Stimulated activated CD8-positive, alpha-beta memory T cell treated with anti-CD3 and anti-CD28 coated beads, Interleukin-12 subunit alpha, Interleukin-12 subunit beta, amount 100 ng/mL, for 1 hour (primary cell): ENCODE measurements at places on chromosomes 6 and 20.
A peak's percentile ranks its signal among the peaks of the same experiment; 100 is the strongest.

GRCh38 chr6:73368675-73369074 is 1.0 kb downstream of the OOEP start:
- DNase-seq = no peak

DNA sequence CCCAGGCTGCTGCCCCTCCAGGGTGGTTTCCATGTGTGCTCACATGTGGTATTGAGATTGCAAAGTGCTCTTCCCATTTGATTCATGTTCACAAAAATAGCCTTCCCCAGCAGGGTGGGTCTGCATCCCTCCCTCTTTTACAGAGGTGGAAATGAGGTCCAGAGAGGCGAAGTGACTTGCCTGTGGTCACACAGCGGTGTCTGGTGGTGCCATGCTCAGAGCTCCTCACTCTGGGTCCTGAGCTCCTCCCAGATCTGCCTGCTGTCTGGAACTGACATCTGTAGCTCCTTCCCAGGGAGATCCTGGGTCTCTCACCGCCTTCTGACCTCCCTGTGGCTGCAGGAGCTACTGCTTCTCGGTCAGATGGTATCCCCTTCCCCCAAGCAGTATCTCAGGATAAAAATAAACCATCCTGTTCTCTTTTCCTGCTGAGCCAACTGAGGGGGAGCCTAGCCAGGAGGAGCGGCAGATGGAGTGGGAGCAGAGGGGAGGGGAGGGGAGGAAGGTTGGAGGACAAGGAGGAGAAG is 11.9 kb downstream of the CD40 start:
- no peak for DNase-seq

DNA sequence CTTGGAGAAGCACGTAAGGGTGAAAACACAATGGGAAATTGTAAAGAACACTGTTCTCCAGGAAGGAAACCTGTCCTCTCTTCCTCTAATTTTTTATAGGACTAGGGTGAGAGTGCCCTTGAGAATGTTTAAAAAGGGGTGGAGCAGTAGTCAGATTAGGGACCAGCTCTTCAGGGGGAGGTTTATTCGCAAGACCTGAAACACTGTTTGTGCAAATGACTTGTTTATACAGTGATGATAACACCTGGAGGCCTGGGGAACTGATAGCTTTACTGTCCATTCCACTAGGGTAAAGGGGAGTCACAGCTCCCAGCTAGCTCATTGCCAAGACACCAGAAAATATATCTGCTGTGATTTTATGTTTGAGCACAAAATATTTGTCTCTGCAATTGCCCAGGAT is 8.1 kb upstream of the FUT9 start:
- no peak for DNase-seq

GRCh38 chr6:7445885-7446461 is 56.4 kb downstream of the RIOK1 start:
- DNase-seq = no peak

DNA sequence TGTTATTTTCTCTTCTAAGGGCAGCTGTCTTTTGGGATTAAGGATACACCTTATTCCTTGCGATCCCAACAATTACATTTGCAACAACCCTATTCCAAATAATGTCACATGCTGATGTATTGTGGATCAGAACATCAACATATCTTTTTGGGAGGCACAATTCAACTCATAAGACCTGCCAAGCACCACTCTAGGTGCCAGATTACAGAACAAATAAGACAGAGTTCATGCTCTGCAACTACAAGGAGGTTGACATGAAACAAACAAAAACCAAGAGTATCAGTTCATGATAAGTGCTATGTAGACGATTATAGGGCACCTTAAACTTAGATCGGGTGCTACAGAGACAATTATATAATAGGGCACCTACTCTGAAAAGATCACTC is 203.2 kb upstream of the SGK1 start:
- no peak for DNase-seq

DNA sequence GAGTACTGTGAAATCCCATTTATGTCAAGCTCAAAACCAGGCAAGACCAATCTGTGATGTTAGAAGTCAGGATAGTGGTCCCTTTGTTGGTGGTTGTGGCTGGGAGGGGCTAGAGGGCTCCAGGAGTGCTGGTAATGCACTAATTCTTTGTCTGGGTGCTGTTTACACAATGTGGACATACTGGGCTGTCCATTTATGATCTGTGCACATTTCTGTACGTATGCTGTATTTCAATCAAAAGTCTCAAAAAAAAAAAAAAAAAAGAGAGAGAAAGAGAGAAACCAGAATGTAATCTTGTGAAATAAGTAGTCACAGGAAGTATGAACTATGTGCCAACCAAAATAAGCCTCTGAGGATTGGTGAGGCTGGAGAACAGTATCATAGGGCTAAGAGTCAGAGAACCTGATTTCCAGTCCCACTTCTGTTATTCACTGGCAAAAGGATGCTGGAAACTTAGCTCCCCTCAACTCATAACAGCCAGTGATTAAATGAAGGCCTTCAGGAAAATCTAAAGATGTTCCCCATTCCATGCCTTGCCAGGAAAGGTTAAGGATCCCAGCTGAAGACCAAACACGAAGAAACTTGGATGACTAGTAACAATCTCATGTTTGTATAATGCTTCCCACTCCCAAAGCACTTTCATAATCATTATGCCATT is 19.6 kb upstream of the TRAM2 start:
- no peak for DNase-seq

DNA sequence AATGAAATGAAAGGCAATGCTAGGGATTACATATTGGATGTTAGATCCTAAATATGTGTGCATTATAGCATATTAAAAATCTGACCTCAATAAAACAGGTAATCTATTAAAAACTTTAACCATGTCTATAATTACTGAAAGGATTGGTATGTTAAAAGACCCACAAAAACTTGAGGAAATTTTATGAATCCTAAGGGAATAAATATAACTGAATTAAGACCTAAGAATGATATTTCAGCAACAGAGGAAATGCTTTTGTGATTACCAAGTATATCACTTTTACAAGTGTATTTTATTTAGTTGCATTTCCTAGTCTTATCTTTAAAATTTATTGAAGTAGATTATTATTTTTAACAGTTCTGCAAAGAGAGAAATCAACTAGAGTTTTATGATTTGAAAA is 571.5 kb downstream of the HDGFL1 start:
- no peak for DNase-seq

DNA sequence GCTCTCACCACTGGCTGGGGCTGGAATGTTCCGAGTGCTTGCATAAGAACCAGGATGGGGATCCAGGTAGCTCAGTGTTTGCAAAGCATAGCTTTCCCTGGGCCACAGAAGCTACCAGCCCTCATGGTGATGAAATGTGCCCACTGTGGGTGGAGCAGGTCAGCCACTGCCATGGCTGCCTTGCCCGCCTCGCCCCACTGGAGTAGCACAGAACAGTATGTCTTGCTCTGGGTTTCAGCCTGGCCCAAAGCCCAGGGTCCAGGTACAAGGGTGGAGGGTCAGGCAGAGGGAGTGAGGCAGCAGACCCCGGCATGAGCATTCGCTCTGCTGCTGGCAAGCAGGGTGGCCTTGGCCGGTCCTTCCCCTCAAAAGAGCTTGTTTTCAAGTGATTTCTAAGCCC is 34.7 kb downstream of the KCNK17 start:
- DNase-seq = no peak

- no peak for DNase-seq
Observed at GRCh38 chr6:30554962-30555815, 1.1 kb downstream of the GNL1 start.

DNA sequence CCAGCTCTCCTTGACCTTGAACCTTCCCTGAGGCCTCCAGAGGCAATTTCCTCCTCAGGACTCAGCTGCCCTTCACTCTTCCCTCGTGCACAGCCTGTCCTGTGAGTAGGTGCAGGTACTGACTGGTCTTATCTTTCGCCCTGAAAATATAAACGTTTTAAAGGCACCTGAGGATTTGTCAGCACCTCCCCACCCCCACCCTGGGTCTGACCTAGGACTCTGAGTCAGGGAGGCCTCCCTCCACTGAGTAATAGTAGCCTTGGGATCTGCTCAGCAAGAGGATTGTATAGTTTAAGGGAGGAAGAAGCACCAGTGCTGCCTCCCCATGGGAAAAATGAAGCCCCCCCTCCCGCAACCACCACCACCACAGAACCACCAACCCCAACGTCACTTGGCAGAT is 54.6 kb downstream of the PPARD start:
- no peak for DNase-seq

DNA sequence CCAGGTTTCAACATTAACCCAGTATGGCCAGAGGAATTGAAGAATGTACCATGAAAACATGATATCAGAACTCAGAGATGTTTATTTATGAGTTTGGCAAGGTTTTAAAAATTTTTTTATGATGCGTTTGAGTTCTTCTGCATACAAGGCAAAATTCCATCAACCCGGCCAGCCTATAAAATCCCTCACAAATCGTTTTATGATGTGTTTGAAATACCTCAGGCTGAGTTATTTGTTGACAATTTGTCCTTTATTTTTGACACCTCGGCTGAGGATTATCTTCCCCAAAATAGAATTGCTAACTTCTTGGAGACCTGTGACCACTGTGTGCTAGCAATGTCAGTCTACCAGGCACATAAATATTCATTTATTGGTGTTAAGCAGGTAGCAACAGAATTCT is 91.9 kb upstream of the SLC24A3 start:
- no peak for DNase-seq

DNA sequence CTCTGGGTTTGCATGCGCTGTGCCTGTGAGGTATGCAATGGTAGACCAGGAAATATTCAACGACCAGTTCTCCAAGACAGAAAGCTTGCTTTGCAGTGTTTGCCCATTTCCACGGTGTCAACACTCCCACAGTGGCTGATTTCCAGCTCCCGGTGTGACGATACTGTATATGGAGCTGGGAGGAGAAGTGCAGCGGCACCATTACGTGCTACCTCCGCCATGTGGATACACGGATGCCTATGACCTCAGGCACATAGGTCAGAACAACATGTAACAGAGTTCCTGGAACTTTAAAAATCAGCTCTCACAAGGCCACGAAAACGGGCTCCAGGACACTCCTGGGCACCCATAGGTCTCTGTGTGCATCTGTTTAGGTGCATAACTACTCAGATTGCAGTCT is 51.1 kb downstream of the NFATC2 start:
- no peak for DNase-seq

- peak; percentile 63 for DNase-seq
Observed at GRCh38 chr6:158819213-158819976, at the start of gene EZR. TSS of gene EZR (minus strand) at chr6:158819368. CDS start at chr6:158818093, 1,275 bp downstream.

DNA sequence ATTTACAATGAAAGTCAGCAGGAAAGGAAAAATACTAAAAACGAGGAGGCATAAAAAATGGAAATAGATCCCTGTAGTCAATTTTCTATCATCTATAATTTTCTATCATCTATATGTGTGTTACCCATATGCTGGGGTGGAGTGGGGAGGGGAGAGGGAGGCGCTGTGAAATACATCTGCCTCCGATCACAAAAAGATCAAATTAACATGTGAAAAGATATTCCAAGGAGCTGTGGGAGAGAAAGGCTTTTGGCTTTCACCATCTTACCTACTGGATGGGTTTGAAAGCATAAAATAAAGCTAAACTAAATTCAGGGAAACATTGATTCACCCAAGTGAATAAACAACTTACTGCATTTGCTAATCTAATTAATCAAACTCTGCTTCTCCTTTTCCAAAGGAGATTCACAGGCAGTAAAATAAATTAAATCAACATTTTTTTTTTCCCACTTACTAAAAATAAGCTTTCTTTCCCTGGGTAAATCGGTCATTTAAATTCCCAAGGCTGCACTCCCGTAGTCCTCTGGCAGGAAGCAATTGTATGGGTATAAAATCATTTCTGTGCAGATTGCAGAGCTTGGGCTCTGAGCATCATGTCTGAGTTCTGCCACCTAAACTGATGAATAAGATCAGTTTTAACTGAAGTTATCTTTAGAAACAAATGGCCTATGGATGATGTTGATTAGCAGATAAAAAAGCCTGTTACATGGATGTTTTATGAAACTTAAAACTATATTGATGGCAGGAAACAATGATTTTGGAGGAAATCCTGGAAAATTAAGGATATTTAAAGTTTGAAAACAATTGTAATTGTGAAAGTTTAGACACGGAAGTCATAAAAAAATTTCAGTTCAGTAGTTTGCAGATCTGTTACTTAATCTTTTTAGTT is 147.9 kb downstream of the SOX4 start:
- DNase-seq = no peak

DNA sequence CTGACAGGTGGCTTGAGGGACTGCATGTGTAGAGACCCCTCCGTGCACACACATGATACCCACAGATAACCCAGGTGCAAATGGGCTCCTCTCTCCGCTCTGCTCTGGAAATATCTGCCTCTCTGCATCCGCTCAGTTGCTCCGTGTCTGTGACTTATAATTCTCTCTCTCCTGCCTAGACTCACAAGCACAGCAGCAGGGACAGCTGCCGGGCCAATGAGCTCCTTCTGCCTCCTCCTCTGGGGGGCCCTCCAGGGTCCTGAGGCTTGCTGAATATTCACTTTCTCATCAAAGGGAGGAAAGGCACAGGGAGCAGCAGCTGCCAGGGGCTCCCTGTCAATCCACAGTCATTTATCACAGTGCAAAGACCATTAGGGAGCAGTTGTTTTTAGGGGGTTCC is 24.1 kb downstream of the LRFN2 start:
- no peak for DNase-seq

- DNase-seq = no peak
Observed at GRCh38 chr20:60957621-60958020, 294.4 kb upstream of the CDH4 start.

- no peak for DNase-seq
Observed at GRCh38 chr6:89669002-89669401, 30.5 kb upstream of the LYRM2 start.

- DNase-seq = no peak
Observed at GRCh38 chr6:41531591-41532582, 14.3 kb upstream of the FOXP4 start.

- DNase-seq = no peak
Observed at GRCh38 chr6:167157863-167158262, at the start of gene GPR31. TSS of gene GPR31 (minus strand) at chr6:167157980. CDS start at chr6:167157831, 149 bp downstream.

GRCh38 chr20:41222296-41222695 is 85.0 kb downstream of the PLCG1 start:
- no peak for DNase-seq

DNA sequence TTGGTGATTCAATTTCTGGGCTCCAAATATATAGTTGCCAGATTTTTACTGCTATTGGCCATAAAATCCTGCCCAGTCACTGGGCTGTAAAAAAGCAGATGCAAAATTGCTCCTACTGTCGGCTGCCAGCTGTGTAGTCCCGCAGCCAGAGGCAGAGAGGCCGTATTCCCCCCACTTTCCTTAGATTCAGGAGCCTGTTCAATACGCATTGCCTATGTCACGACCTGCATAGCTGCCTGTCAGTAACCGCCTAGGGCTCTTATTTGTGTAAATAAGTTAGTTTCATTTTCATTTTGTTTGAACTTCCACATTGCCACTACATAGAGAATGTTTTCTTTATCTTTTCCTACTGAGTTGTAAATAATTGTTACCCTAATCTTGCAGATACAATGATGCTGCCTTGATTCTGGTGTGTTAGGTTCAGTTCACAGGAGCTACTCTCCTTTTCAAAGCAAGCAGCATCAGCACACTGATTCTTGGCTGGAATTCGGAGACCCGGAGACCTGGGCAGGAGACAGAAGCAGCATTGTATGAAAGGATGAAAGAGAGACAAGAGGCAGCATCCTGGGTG is 46.0 kb upstream of the UST start:
- no peak for DNase-seq

- DNase-seq = no peak
Observed at GRCh38 chr6:14656078-14656521, 538.5 kb downstream of the CD83 start.
